RWPE1 (cell line): ENCODE measurements at places on chromosomes 2 and 18.
A peak's percentile ranks its signal among the peaks of the same experiment; 100 is the strongest.

DNA sequence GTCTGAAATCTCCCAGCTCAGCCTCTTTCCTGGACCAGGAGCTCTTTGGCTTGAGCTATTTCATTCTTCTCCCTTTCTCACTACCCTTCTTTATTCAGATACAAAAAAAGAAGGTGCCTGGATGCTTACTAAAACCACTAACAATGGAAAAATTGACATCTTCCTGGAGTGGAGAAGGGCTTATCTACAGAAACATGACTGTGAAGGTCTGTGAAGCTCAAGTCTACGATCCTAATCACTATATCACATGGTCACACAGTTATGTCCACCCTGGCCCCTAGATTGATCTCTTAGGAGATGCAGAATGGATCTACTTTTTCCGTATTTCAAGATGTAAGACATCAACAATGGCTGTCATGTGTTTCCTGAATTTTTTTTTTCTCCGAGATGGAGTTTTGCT lies 5.7 kb upstream of the KRCC1 start:
- no peak for DNase-seq

DNA sequence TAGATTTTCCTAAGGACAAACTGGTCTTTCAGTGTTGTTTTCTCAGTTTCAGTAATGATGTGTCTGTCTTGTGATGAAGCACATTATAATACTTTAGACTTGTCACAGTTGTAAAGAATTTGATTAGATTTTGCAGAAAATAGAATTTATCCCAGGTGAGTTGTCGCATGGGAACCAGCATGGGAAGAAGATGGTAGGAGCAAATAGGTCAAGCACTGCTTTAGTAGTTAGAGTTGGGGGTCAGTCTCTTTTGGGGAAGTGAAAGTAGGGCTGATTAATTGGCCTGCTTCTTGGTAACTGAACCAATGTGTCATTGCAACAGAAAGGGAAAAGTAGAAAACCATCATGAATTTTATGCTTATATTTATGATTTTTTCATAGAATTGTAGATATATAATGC lies 153.2 kb upstream of the MYO3B start:
- no peak for DNase-seq

GRCh38 chr2:119429225-119429981 lies 2.3 kb upstream of the TMEM37 start:
- DNase-seq: no peak

- no peak for DNase-seq
Measured at GRCh38 chr18:13392029-13392750, 173.6 kb downstream of the LDLRAD4 start.

DNA sequence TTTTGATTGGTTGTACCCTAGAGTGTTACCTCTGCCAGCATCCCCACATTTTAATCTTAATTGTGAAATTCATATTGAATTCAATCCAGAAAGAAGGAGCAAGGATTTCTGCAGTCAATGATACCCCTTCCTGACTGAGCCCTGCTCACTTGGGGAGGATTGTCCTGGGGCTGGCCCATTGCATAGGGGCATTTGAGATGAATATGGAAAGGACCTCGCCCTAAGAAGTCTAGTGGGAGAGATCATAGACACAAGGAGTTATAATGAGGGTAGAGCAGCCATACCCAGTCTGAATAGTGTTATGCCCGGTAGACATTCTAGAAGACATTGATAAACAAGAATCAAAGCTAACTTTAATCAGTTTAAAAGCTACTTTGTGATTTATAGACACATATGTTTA lies 53.8 kb downstream of the CRIM1 start:
- DNase-seq: no peak

GRCh38 chr2:128384956-128385355 lies 66.3 kb upstream of the HS6ST1 start:
- DNase-seq: no peak

DNA sequence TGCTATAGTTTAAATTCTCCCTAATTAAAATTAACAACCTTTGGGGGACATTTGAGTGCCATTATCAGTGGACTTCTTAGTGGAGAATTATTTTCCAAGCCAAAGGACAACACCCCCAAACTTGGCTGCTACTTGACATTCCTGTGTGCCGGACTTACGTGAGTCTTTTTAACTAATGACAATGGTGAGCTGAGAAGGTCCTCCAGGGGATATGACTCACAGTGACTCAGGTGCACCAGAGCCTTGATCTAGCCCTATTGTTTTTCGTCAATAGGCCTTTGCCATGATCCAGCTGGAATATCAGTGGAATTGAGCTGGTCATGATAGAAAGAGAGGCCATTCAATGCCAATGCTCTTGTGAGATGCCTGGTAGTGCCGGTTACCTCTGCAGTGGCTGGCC lies 118.1 kb upstream of the CXCR4 start:
- DNase-seq: peak; percentile 91

DNA sequence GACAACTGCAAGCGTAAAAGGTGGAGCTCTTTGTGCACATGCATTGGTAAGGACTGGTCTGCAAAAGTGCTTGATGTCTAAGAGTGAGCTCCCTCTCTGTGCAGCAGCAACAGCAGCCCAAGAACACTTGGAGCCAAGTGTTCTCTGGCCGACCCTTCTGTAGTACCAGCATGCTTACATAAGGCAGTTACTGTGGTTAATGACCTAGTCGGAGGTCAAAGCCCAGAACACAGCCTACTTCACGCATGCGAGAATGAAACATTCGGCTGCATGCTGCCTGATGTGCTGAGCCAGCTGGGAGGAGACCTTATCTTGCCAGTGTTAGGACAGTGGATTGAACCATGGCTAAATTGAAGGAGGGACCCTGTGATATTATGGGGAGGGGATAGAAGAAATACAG lies 21.3 kb downstream of the NCAPH start:
- no peak for DNase-seq

DNA sequence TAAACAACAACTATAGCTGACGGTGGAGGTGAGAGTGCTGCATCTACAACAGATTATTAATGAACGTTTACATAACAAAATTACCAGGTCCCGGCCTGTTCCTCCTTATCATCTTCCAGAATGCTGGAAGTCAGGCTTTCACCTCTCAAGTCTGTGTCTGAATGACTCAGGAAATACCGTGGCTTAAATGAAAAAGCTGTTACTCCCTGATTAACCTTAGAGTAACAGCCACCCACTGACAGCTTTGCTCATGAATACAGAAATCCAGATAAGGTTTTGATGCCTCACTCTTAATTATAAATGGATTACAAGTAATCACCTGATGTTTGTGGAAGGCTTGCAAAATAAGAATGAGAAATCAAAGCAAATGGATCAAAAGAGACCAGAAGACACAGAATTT lies 885.3 kb upstream of the CELF4 start:
- DNase-seq: no peak

DNA sequence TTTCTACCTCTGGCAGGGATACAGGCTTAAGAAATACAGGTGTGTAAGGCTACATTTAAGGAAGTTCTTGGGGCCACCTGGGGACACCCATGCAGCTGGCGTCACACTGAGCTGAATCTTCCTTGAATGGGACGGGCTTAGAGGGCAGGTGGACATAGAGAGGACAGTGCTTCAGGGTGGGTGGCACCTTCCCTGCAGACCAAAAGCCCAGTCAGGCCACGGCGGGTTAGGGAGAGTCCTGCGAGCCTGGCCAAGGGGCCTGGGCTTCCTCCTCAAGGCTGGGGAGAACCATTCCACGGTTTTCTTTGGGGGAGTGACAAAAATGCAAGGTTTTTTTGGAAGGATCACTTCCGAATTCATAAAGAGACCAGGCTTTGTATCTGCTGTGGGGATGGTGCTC lies 73.4 kb downstream of the GNAL start:
- DNase-seq: no peak

GRCh38 chr2:226489775-226490541 lies 309.7 kb downstream of the IRS1 start:
- DNase-seq: peak; percentile 65

DNA sequence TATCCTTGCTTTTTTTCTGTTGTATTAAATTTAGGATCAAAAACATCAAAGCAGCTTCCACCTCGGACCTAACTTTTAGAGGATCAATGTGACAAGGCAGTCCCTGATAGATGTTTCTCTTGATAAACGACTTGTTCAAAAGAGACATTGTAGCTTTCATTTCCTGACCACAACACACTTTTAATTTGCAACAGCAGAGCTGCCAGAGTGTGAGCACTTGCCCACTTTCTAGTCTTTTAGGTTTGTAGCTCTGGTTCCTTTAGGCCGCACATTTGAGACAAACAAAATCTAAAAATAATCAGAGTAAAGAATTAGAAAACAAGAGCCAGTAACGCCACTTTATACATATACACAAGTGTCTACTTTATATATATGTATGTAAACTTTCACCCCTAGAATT lies 3.1 kb downstream of the FIGN start:
- DNase-seq: no peak

DNA sequence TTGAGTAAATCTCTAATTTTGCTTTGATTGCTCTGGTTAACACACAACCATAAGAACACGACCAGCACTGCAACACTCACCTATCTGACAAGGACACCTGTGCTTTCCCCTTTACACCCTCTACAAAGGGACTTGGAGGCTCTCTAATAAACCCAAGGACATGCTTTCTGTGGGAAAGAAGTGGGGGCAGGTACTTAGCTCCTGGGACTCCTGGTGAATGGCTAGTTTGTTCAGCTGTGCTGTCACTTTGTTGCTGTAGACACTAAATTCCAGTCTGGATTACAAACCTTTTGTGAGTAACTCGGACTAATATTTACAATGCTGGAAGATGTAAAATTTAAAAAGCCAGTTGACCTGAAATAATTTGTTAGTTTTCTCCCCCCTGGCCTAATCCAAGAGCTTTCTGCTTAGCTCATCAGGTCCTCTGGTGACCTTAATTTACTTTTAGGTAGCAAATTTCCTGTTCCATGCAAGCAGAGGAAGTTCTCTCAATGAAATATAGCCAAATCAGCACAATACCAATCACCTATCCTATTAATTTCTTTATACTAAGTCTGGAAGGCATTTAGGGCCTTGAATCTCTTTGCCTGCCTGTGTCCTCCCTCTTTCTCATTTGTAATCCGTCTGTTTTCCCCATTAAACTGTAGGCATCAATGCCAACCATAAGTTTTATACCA lies 67.5 kb downstream of the PLCL1 start:
- DNase-seq: no peak

DNA sequence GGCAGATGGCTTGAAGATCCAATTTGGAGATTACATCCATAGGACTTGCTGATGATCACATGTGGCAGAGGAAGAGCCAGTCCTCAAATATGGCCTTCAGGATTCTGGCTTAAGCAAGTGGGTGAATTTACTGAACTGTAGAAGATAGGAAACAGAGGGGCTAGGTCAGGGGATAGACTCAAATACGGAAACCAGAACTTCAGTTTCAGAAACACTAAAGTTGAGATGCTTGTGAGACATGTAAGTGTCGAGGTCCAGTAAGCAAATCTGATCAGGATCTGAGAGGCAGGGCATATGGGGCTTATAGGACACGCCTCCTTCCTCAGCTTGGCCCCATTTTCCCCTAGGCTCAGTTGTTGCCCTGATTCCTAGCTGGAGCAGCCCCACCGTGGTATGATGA lies 107.7 kb downstream of the LBH start:
- DNase-seq: no peak

GRCh38 chr2:139909136-139909535 lies 1128.9 kb upstream of the NXPH2 start:
- DNase-seq: no peak

GRCh38 chr2:105794926-105795574 lies 50.3 kb downstream of the NCK2 start:
- no peak for DNase-seq

- no peak for DNase-seq
Measured at GRCh38 chr2:54416166-54416813, 39.8 kb upstream of the SPTBN1 start.

DNA sequence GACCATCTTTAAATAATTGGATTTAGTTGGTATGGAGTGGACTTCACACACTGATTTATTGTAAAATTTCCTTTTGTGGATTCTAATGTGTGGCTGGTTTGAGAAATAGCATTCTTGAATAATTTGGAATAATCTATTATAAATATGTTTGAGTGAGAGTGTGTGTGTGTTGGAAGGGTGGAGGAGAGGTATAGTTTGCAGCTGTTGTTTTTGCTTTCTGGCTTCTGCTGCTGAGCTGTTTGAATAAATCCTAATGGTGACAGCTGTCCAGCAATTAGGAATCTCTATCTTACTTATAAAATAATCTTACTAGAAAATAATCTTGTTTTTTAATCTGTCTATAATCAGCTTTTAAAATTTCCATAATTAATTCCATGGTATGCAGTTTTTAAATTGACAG lies 1283.0 kb upstream of the CDH2 start:
- no peak for DNase-seq

DNA sequence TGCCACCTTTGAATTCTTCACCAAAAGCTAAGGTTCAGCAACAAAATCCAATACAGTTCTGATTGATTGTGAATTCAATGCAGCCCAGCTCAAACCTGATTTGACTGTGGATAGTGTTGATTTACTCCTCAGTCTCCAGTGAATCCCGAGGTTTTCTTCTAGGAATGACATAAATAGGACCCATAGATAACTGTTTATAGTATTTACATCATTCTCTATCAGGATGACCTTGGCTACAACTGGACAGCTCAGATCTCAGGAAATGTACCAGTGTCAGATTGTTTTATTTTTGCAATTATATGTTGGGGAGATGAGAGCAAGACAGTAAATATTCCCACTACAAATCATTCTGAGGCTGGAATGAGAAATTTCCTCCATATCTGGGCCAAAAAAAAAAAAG lies 21.2 kb downstream of the RBM43 start:
- no peak for DNase-seq

- no peak for DNase-seq
Measured at GRCh38 chr2:24508878-24509277, 17.8 kb downstream of the NCOA1 start.

DNA sequence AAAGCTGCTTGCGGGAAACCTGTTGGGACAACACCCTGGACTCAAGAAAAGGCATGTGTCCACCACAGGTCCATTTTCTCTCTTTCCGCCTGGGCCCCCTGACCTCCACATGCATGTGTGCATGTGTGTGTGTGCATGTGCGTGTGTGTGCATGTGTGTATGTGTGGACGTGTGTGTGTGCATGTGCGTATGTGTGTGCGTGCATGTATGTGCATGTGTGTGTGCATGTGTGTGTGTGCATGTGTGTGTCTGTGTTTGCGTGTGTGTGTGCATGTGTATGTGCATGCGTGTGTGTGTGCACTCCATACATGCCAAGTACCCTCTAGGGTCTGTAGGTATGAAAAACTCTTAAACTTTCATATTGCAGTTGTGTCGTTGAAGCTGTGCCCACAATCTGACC lies 16.3 kb downstream of the CAPN14 start:
- no peak for DNase-seq

GRCh38 chr18:46152436-46152807 lies 48.2 kb downstream of the HAUS1 start:
- DNase-seq: peak; percentile 20

DNA sequence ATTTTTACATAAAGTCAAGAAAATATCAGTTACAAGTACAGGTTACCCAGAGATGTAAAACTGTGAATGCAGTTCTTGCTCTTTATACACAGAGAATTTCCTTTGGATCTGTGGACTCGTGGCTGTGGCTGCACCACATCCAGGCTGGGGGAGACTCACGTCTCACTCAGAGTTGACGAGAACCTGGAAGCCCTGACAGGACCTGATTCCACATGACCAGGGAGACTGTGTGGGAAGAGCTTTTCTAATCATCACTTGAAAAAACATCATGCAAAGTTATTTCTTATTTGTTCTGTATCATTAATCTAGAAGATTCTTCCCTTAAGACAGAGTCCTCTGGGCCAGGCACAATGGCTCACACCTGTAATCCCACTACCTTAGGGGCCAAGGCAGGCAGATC lies 1159.0 kb downstream of the RPIA start:
- peak; percentile 0 for DNase-seq
